ENCODE measurements at places on chromosomes 11 and 22. TPM values are rescaled to one million over a fixed set of nuclear protein-coding genes. Genes with fewer than 3 reads are reported as not detected.
A peak's percentile ranks its signal among the peaks of the same experiment; 100 is the strongest.

DNA sequence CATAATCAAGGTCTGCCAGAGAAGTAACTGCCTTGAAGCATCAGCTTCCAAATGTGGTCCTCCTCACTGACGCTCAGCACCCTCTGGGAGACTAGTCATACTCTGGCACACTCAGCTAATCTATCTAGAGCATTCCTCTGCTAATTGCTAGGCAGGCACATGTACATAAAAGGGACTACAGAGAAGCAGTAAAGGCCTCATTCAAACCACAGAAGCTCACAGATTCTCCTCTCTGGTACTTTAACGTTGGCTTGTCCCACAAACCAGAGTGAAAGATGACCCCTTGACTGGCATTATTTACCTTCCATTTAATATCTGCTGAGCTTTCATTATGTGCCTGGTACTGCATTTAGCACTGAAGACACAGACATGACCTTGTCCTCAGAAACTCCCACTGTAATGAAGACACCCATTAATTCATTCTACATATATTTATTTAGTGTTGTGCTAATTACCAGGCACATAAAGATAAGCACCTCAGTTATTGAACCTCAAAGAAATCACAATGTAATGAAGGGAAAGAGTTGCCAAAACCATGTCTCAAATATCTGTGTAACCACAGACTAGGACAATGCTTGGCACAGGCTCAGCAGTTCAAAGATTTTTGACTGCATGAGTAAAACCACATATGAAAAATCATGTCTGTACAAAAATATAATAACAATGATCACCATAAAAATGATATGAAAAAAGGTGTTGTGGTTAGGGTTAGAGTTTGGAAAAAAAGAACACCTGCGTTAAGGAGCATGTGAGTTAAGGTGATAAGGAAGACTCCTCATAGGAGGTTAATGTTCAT is 550.4 kb downstream of the DLG2 start:
- peak; percentile 5 for DNase-seq

Gene OR10A2
- 0.09 TPM for polyA plus RNA-seq

GRCh38 chr11:130088919-130089673 is 19.4 kb downstream of the APLP2 start:
- DNase-seq = no peak

DNA sequence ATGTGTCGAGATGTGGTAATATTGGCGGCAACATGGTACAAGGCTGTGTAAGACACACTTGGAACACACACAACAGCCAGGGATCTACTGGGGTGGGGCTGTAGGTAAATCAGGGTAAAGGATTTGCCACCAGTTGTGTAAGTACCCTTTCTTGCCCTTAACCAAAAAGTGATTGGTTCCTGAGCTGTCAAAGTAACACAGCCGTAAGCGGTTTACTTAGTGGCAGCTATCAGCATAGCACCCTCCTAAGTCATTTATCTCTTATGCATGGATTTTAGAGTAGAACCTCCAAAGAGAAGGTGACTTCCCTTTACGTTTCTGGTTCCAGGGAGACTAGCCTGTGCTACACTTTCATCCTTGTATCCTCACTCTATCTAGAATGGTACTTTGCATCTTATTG is 57.2 kb downstream of the SPECC1L start:
- no peak for DNase-seq

- DNase-seq = peak; percentile 21
These were observed 119.4 kb downstream of the HIPK3 start for GRCh38 chr11:33376331-33377310.

Gene BCR
- 68.9 TPM for polyA plus RNA-seq

GRCh38 chr22:37133304-37134018 is 16.3 kb downstream of the IL2RB start:
- DNase-seq = no peak

Gene OR4A15
- polyA plus RNA-seq = not detected

GRCh38 chr11:24356501-24356900 is 140.4 kb upstream of the LUZP2 start:
- DNase-seq = peak; percentile 19

DNA sequence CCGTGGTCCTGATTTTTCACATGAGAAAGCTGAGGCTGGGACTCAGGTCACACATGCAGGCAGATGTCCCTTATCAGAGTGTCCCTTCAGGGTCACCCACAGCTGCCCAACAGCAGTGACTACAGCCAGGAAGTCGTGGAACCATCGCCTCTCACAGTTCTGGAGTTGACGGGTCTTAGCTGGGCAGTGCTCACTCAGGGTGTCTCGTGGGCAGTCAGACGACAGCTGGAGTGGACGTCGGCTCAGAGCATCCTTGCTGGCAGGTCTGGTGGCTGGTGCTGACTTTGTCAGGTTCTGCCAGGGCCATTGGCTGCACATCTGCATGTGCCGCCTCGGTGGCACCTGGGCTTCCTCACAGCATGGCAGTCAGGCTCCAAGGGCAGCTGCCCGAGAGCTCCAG is 35.6 kb upstream of the TH start:
- DNase-seq = no peak

Gene CNGA4
- 0.44 TPM for polyA plus RNA-seq

DNA sequence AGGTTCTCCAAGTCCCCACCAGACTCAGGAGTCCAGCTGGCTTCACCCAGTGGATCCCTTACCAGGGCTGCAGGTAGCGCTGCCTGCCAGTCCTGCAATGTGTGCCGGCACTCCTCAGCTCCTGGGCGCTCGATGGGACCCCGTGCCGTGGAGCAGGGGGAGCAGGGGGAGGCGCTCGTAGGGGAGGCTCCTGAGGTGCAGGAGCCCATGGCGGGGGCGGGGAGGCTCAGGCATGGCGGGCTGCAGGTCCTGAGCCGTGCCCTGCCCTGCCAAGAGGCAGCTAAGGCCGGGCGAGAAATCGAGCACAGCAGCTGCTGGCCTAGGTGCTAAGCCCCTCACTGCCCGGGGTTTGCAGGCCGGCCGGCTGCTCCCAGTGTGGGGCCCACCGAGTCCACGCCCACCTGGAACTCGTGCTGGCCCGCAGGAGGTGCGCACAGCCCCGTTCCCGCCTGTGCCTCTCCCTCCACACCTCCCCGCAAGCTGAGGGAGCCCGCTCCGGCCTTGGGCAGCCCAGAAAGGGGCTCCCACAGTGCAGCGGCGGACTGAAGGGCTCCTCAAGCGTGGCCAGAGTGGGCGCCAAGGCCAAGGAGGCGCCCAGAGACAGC is 792.9 kb upstream of the CCDC179 start:
- DNase-seq = no peak

GRCh38 chr11:25159341-25159740 is 662.5 kb downstream of the LUZP2 start:
- no peak for DNase-seq

DNA sequence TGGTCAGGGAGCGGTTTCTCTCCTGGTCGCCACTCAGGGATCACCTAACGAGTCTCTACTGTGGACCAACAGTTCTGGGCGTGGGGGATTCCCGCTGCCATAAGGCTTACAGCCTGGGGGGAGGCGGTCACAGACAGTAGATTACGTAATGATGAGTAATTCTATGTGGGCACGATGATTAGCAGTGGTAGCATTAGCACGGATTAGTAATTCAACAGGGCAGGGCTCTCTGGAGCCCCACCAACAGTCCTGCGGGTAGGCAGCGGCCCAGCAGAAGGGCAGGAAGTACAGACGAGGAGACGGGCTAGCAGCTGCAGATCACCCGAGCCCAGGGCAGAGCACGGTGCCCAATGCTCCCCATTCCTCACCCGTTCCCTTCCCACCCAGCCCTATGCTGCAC is 3.6 kb downstream of the SHISAL1 start:
- DNase-seq = no peak

GRCh38 chr22:39482768-39483167 is 19.3 kb upstream of the MIEF1 start:
- DNase-seq = no peak

GRCh38 chr11:70502677-70503467 is 104.5 kb downstream of the CTTN start:
- peak; percentile 52 for DNase-seq

DNA sequence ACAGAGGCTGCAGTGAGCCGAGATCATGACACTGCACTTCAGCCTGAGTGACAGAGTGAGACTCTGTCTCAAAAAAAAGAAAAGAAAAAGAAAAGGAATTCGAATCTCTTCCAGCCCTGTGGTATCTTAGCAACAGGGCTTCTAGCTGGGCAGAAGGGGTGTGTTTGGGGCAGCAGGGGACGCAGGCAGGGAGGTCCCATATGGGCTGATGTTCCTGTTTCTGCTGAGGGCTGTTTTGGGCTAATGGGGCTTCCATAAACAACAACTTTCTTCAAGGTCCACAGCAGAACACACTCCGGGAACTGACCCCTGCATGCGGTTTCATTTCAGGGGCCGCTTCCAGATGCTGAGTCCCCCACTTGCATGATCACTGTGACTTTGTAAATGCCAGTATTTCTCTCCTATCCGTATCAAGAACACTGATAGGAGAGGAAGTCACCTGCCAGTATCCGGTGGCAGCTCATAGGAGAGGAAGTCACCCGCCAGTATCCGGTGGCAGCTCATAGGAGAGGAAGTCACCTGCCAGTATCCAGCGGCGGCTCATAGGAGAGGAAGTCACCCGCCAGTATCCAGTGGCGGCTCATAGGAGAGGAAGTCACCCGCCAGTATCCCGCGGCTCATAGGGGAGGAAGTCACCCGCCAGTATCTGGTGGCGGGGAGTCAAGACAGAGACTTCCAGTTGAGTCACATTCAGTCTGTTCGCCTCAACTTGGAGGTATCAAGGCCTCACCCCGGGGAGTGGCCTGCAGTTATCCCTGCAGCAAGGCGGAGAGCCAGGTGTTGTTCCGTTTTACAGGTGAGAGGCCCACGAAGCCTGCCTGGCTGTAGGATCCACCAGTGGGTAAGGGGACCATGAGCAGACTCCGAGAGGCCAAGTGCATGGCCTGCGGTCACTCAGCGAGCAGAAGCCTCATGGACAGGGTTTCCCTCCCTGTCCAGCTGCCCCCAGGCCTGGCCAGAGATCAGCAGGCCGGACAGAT is 8.3 kb upstream of the FGF19 start:
- no peak for DNase-seq

GRCh38 chr22:50190941-50191741 is 5.4 kb downstream of the TRABD start:
- no peak for DNase-seq

Gene MRGPRF
- 28.3 TPM for polyA plus RNA-seq

DNA sequence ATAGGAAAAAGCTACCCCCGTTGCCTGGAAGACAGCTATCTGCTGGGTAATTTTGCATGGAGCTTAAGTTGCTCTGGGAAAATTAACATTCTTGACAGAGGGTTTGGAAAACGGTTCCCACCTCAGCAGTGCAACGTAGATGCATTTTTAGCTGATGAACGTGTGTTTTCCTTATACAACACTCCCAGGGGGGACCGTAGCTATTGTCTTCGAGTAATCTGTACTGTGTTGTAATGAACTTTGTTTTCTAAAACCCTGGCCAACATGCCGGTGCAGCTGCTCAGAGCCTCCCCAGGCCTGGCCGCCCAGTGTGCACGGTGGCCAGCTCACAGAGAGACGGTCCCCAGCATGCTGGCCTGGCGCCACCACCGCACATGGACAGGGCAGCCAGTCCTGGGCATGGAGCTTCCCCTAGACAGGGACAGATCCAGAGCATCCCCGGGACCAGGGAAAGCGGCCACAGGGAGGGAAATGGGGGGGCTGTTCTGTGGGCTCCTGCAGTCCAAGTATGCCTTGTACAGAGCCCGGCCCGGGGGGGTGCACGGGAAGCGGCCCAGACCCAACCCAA is 2.2 kb downstream of the TNNT3 start:
- DNase-seq = no peak

DNA sequence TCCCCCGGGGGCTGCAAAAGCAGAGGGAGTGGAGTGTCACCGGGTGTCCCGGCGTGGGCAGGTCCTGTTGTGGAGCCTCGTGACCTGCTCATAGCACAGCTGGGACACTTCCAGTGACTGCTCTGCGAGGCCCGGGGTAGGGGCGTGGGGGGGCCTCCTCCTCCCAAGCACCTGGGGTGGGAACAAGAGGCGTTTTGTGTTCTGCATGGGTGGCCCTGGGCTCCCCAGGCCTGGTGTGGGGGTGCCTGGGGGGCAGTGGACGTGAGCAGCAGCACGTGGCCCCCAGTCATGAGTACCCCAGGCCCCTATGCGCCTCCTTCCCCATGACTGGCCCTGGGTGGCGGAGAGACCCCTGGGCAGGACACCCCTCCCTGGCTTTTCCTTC is 104.7 kb downstream of the KCNQ1 start:
- no peak for DNase-seq

Gene ZP1
- polyA plus RNA-seq = not detected

GRCh38 chr11:26930518-26931247 is 63.2 kb upstream of the FIBIN start:
- DNase-seq = no peak

Gene TTC9C
- polyA plus RNA-seq = 45.8 TPM

DNA sequence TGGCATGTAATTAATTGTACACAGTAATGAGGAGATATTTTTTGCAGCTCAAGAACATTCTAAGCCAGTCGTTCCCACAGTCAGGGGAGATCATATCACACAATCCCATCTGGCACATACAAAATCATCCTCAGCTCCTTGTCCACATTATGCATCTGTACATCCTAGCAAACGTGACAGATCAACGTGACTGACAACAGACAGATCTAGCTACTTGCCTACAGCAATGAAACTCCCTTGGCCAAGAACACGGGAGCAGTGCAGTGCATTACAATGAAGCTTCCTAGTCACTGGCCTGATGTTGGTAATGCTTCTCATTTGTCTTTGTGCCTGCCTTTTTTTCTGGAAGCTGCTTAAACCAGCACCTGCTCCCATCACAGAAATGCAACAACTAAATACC is 24.5 kb upstream of the GUCY1A2 start:
- no peak for DNase-seq

DNA sequence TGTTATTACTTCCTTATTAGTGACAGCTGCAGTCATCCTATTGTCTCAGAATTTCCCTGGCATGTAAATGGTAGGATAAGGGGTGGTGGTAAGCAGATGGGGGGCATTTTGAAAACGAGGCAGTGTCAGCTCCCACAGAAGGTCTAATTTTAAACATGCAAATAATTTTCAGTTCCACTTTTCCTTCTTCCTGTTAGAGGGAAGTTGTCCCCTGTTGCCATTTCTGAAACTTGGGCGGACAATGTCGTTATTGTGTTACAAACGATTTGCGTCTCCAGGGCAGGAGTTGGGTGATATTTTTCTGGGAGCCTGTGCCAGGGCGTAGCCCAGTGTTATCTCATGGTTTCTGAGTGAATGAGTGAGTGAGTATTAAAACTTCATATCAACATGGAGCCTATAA is 7.4 kb downstream of the PTPRJ start:
- DNase-seq = no peak

DNA sequence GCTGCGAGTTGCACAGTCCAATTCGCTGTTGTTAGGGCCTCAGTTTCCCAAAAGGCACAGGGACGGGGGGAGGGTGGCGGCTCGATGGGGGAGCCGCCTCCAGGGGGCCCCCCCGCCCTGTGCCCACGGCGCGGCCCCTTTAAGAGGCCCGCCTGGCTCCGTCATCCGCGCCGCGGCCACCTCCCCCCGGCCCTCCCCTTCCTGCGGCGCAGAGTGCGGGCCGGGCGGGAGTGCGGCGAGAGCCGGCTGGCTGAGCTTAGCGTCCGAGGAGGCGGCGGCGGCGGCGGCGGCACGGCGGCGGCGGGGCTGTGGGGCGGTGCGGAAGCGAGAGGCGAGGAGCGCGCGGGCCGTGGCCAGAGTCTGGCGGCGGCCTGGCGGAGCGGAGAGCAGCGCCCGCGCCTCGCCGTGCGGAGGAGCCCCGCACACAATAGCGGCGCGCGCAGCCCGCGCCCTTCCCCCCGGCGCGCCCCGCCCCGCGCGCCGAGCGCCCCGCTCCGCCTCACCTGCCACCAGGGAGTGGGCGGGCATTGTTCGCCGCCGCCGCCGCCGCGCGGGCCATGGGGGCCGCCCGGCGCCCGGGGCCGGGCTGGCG is at the start of gene BCR:
BCR (plus strand) TSS at position 209 of the 592 bp plus-strand sequence. CDS start 452 bp downstream, outside the sequence.
- DNase-seq = no peak

- peak; percentile 58 for DNase-seq
These were observed 284.0 kb downstream of the KIRREL3 start for GRCh38 chr11:126716456-126717083.

GRCh38 chr11:69620683-69621290 is 20.2 kb upstream of the CCND1 start:
- DNase-seq = no peak

Measured in renal pelvis (tissue), 12 donors.